ENCODE measurements at places on chromosomes 5 and 9.

DNA sequence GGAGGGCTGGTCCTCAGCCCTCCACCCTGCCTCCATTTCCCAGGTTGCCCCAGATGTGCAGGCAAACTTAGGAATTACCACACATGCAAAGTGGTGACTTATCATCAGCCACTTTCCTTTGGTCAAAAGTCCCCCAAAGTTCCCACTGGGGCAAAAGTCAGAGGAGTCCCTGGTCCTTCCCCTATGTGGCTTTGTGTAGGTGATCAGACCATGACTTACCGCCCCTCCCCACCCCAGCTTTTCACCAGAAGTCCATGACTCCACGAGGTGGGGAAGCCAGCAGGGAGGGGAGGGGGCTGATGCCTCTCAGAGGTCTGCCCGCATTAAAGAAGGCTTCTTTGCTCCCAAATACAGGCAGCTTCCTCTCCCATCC lies 5.8 kb downstream of the TRAF1 start:
- DNase-seq, result no peak

DNA sequence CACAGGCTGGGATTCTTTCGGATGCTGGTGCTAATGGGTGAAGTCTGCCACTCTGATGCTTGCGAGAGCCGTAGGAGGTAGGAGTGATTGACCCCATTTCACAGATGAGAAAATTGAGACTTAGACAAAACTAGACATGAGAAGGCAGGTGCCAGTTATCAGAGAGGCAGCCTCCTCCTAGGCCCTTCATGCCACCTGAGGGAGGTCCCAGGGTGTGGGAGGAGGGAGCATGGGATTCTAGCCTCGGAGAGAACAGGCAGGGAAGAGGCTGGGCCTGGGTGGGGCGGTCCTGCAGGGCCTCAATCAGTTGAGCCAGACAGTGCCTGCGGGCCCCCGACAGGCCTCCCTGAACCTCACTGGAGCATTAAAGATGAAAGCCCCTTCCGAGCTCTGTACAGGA lies 112.4 kb downstream of the COL23A1 start:
- no peak for DNase-seq

GRCh38 chr5:90956511-90957097 lies 398.0 kb downstream of the ADGRV1 start:
- no peak for DNase-seq

- no peak for DNase-seq
Observed at GRCh38 chr9:7196467-7196866, 438.7 kb downstream of the KDM4C start.

DNA sequence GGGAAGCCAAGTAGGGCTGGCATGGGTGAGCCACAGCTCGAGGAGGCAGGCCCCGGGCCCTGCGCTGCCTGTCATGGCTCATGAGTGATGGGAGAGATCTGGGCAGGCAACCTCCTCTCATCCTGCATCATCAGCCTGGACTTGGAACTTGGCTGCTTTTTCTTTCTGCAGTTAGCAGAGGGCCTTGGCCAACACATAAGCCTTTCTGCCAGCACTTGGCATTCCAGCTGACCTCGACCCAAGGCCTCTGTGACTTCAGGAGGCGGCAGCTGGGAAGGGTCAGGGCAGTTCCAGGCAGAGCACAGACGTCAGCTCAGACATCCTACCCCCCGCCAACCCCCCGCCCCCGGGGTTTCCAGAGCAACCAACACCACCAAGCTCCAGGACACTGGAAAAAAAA lies 7.6 kb downstream of the S1PR3 start:
- no peak for DNase-seq

All from stimulated activated CD4-positive, alpha-beta T cell treated with anti-CD3 and anti-CD28 coated beads, Interleukin-4, amount 100 ng/mL, for 48 hours (primary cell).